ENCODE measurements at places on chromosomes 12 and 14. TPM values are rescaled to one million over a fixed set of nuclear protein-coding genes. Genes with fewer than 3 reads are reported as not detected.

GRCh38 chr14:60668431-60669112, 19.3 kb upstream of the SIX1 start:
- no peak overlapping the region for H3K27ac ChIP-seq
- no peak overlapping the region for H3K4me3 ChIP-seq
- no peak for DNase-seq

- peaks cover 20% of the 10 kb centered on the region for H3K4me1 ChIP-seq
- H3K27ac ChIP-seq, result no peak overlapping the region
- no peak for DNase-seq
- H3K4me3 ChIP-seq, result no peak overlapping the region
- peaks cover 6% of the 10 kb centered on the region for H3K27me3 ChIP-seq
Measured at GRCh38 chr12:53737093-53737808, 10.0 kb upstream of the CALCOCO1 start.

DNA sequence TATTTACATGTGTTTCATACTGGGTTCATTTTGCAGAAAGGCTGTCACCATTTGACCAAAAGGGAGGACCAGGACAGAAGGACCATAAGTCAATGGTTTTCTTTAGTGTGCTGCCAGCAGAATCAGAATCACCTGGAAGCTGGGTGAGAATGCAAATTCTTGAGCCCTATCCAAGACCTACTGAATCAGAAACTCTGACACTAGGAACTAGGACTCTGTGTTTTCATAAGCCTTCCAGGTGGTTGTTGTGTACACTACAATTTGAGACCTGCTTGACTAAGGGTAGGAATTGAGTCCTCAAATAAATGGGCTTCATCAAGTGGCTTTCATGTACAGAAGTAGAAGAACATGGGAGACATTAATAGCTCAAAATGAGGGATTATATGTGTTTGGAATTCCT, 32.2 kb downstream of the PDE6H start:
- no peaks in the 10 kb centered on the region for H3K4me1 ChIP-seq
- H3K27me3 ChIP-seq, result peaks cover 24% of the 10 kb centered on the region
- no peak overlapping the region for H3K4me3 ChIP-seq

DNA sequence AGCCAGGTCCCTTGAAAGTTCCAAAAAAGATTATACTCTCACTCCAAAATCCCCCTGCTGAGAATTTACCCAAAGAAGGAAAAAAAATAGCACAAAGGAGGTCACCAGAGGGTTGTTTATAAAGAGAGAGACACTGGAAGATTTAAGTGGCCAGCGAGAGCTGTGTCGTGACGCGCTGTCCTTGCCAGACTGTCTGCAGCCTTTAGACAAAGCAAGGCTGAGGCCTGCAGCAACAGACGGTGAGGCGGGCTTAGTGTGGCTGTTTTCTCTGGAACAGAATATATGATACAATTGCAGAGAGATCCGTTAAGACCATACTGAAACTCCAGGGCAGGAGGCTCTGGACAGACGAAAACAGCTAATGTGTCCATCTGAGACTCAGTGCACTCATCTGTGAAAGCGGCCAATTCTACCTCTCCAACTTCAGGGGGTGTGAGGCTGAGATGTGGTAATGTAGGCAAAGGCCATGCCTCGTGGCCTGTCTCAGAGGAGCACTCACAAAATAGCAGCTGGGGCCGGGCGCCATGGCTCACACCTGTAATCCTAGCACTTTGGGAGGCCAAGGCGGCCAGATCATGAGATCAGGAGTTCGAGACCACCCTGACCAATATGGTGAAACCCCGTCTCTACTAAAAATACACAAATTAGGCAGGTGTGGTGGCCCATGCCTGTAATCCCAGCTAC, 36.2 kb downstream of the ANAPC7 start:
- DNase-seq, result no peak
- H3K27ac ChIP-seq, result no peak overlapping the region
- H3K27me3 ChIP-seq, result no peaks in the 10 kb centered on the region
- no peaks in the 10 kb centered on the region for H3K4me1 ChIP-seq
- no peak overlapping the region for H3K4me3 ChIP-seq

- no peaks in the 10 kb centered on the region for H3K36me3 ChIP-seq
- no peaks in the 10 kb centered on the region for H3K4me1 ChIP-seq
- no peak overlapping the region for H3K27ac ChIP-seq
- H3K27me3 ChIP-seq, result no peaks in the 10 kb centered on the region
Measured at GRCh38 chr12:100234166-100234565, 32.7 kb downstream of the DEPDC4 start.

- peak; percentile 57 for DNase-seq
- H3K4me1 ChIP-seq, result peaks cover 29% of the 10 kb centered on the region
- no peak overlapping the region for H3K27ac ChIP-seq
- H3K36me3 ChIP-seq, result peaks cover 1% of the 10 kb centered on the region
Measured at GRCh38 chr12:98456576-98457573, 58.5 kb upstream of the TMPO start.

DNA sequence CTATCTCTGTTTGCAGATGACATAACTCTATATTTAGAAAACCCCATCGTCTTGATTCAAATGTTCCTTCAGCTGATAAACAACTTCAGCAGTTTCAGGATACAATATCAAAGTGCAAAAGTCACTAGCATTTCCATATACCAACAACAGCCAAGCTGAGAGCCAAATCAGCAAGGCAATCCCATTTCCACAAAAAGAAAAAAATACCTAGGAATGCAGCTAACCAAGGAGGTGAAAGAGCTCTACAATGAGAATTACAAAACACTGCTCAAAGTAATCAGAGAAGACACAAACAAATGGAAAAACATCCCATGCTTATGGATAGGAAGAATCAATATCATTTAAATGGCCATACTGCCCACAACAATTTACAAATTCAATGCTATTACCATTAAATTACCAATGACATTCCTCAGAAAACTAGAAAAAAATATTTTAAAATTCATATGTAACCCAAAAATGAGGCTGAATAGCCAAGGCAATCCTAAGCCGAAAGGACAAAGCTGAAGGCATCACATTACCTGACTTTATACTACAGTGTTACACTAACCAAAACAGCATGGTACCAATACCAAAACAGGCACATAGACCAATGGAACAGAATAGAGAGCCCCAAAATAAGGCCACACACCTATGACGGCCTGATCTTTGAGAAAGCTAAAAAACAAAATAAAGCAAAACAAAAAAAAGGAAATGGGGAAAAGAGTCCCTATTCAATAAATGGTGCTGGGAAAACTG, 901.7 kb downstream of the LRFN5 start:
- no peaks in the 10 kb centered on the region for H3K36me3 ChIP-seq
- no peak for DNase-seq
- H3K4me3 ChIP-seq, result no peak overlapping the region
- no peaks in the 10 kb centered on the region for H3K4me1 ChIP-seq
- no peaks in the 10 kb centered on the region for H3K27me3 ChIP-seq

DNA sequence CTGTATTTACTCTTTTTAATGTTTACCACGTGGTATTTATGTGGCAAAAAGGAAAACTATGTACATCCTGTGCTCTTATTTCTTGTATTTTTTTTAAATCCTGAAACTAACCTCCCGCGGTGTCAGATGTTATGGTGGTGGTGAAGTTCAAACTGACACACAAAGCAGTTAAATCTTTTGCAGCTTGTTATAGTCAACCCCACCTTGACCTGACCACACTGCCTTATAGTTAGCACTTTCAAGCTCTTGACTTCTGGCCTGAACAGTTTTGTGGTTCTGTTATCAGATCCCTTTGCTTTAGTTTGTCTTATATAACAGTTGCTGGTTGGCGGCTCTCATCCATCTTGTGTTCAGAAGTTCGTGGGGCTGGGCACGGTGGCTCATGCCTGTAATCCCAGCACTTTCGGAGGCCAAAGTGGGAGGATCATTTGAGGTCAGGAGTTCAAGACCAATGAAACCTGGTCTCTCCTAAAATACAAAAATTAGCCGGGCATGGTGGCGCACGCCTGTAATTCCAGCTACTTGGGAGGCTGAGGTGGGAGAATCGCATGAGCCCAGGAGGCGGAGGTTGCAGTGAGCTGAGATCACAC, 2.1 kb downstream of the UNG start:
- H3K4me1 ChIP-seq, result peaks cover 24% of the 10 kb centered on the region
- no peaks in the 10 kb centered on the region for H3K27me3 ChIP-seq
- peak overlapping the region; percentile 96 for H3K4me3 ChIP-seq
- no peak for DNase-seq
- H3K36me3 ChIP-seq, result peaks cover 3% of the 10 kb centered on the region

- no peak for DNase-seq
- no peaks in the 10 kb centered on the region for H3K27me3 ChIP-seq
- H3K4me1 ChIP-seq, result no peaks in the 10 kb centered on the region
- H3K36me3 ChIP-seq, result no peaks in the 10 kb centered on the region
Measured at GRCh38 chr12:99057670-99058069, 412.6 kb downstream of the APAF1 start.

KRT7 gene
- 23.1 TPM for total RNA-seq

PSMC6 gene
- 90.0 TPM for total RNA-seq
